ENCODE measurements at places on chromosomes 2 and 18.

- no peak for DNase-seq
These were observed 27.2 kb downstream of the CDKL4 start for GRCh38 chr2:39216346-39217191.

DNA sequence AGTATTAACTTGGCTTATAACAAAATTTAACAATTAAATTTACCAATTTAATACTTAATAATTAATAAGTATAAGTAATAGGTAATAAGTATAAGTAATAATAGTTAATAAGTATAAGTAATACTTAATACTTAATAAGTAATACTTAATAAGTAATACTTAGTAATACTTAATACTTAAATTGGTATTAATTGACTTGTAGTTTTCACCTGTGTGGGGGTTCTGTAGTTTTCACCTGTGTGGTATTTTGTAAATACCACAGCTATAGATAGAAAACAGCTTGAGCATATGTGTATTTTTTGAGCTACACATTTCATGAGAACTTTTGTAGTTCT, 55.4 kb downstream of the MAPRE2 start:
- DNase-seq = no peak

GRCh38 chr2:212845941-212846340, 305.5 kb downstream of the IKZF2 start:
- no peak for DNase-seq

DNA sequence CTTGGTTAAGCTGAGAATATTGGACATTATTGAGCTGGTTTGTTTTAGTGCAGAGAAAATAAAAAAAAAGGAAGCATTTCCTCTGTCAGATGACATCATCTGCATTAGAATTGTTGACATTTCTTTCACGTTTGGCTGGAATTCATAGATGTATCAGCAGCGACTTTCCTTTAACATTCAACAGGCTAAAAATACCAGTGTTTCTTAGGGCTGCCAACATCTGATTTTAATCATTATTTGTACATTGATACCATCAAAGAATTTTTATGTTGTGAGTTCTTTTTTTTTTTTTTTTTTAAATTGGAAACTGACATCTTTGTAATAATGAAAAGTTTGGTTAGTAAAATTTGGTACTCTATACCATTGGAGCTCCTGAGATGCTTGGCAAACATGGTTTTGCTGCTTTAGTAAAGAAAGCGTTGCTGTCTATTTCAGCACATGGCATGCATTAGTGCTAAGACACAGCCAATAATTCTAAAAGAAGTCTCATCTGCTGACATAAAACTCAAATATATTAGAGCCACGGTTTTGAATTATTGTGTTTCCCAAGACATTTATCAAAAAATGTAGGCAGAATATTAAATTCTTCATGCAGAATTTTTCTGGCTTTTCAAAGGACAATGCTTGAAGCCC, 33.6 kb downstream of the GTF2A1L start:
- DNase-seq = no peak

- DNase-seq = no peak
These were observed 138.6 kb downstream of the DNER start for GRCh38 chr2:229575569-229576315.

DNA sequence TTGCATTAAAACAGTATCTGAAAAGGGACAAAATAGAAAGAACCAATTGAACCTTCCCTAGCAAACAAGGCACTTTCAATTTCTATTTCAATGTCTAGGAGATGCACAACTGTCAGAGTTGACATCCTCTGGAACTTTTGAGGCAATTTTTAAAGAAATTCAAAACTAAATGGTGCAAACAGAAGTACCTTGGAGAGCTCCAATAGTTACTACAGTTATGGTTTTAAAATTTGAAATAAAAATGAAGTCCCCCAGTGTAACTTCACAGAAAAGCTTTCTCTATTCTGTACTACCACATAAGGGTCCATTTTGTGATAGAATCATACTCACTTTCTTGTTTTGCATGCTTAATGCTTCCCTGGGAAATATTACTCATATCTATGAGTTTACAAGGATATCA, 162.1 kb downstream of the KCNH7 start:
- no peak for DNase-seq
